ENCODE measurements at places on chromosomes 6 and 20. TPM values are rescaled to one million over a fixed set of nuclear protein-coding genes. Genes with fewer than 3 reads are reported as not detected.

APOM gene
- 3.6 TPM for polyA plus RNA-seq

CD109 gene
- polyA plus RNA-seq, result 7.0 TPM

CRISP3 gene
- polyA plus RNA-seq, result 0.65 TPM

MYBL2 gene
- polyA plus RNA-seq, result 0.38 TPM

GSTA3 gene
- polyA plus RNA-seq, result not detected

TMEM200A gene
- polyA plus RNA-seq, result 9.5 TPM

MCHR2 gene
- polyA plus RNA-seq, result not detected

TRIM10 gene
- polyA plus RNA-seq, result not detected

GPX6 gene
- not detected for polyA plus RNA-seq

BICRAL gene
- 12.3 TPM for polyA plus RNA-seq

HIVEP2 gene
- 7.6 TPM for polyA plus RNA-seq

OR2H2 gene
- not detected for polyA plus RNA-seq

MACROD2 gene
- 3.0 TPM for polyA plus RNA-seq

SRSF12 gene
- 1.3 TPM for polyA plus RNA-seq

ATP6V1G2 gene
- polyA plus RNA-seq, result 3.8 TPM
